ENCODE measurements at places on chromosomes 7 and 10.

GRCh38 chr10:3658766-3659165 is 126.2 kb downstream of the KLF6 start:
- no peak for DNase-seq

DNA sequence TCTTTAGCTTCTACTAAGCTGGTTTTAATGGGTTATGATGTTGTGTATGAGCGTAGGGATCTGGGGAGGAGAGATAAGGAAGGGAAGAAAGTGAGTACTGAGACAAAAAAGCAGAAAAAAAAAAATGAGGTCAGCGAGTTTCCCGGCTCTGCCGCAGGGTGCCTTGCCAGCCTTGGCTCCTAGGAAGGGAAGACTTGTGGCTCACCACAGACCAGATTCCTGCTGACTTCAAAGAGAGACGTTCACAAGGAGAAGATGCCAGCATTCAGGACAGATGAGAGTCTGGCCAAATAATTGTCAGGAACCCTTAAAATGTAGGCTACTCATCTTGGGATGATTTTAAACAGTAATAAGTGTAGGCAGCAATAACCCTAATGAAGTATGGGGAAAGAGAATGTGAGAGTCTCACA is 11.4 kb upstream of the FAS start:
- no peak for DNase-seq

- no peak for DNase-seq
These were observed 5.0 kb upstream of the TASOR2 start for GRCh38 chr10:5679606-5680005.

DNA sequence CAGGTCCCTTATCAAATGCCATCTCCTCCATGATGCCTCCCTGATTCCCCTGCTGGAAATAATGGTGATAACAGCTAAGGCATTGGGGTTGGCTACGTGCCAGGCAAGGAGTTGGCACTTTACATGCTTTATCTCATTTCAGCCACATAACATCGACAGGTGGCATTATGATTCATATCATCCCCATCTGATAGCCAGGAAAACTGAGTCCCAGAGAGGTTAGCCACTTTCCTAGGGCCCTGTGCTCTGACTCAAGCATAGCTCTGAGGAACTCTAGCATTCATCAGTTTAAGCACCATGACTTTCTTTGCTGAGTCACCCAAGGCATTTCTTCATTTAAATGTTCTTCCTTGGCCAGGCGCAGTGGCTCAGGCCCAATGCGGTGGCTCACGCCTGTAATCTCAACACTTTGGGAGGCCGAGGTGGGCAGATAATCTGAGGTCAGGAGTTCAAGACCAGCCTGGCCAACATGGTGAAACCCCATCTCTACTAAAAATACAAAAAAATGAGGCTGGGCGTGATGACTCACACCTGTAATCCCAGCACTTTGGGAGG is 6.6 kb downstream of the LEP start:
- DNase-seq: no peak

GRCh38 chr7:30932562-30932961 is 20.9 kb downstream of the AQP1 start:
- no peak for DNase-seq

- peak; percentile 8 for DNase-seq
These were observed 50.9 kb downstream of the GALNT11 start for GRCh38 chr7:152076324-152076821.

GRCh38 chr10:110357252-110357780 is 52.6 kb upstream of the SMNDC1 start:
- DNase-seq: peak; percentile 57

GRCh38 chr7:129341816-129342806 is 92.1 kb upstream of the STRIP2 start:
- no peak for DNase-seq

Measured in stimulated activated CD4-positive, alpha-beta T cell treated with anti-CD3 and anti-CD28 coated beads, Interleukin-2, amount 100 ng/mL, for 48 hours (primary cell).